ENCODE measurements at places on chromosomes 1 and 21.

DNA sequence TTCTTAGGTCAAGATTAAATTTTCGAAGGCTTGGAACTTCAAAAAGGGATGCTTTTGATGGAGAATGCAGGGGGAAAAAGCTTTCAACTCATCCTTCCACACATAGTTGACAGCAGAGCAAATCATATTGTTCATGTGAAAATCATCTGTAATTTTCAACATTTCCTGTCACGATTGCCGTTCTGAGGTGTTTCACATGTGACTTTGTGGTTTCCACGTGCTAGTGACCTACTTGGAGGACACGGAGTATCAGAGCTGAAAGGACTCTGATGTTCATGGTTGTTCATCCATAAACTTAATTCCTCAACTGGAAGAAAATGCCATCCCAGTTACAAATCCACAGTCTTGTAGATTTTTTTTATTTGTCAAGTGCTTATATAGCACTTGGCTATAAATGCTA, 79.1 kb downstream of the ZP4 start:
- no peak for DNase-seq

DNA sequence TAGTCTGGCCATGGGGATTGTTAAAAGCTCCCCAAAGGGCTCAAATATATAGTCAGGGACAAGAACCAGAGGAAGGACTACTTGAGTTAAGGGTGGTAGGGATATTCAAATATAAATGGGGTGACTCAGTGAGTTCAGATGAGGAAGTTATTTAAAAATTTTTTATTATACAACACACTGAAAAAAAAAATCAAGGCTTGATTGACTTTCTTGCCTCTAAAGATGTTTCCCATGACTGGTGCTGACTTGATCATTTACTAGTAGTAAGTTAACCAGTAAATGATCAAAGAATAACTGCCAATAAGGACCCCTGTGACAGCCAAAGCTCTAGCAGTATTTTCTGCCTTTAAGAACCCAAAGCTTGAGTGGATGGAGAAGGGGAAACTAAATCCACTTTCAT, 357.6 kb upstream of the NR5A2 start:
- no peak for DNase-seq

- no peak for DNase-seq
These were observed 9.1 kb downstream of the LDLRAD1 start for GRCh38 chr1:54008876-54009275.

- no peak for DNase-seq
These were observed 79.7 kb downstream of the SMYD2 start for GRCh38 chr1:214360525-214361164.

DNA sequence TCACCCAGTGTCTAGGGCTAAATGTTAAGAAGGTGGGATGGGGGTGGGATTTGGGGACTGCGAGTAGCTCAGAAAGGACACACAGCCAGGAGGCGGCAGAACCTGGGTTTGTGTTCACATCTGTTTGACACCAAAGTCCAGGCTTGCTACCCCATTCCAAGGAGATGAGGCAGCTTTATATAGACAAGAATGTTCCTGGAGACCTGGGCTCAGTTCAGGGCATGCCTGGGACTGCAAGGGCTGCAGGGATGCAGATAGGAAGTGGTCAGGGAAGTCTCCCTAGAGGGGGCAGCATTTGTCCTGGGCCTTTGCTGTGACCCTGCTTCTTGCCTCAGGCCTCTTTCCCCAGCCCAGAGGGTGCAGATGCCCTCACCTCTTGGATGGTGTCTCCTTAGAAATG, 16.3 kb downstream of the PADI3 start:
- no peak for DNase-seq

DNA sequence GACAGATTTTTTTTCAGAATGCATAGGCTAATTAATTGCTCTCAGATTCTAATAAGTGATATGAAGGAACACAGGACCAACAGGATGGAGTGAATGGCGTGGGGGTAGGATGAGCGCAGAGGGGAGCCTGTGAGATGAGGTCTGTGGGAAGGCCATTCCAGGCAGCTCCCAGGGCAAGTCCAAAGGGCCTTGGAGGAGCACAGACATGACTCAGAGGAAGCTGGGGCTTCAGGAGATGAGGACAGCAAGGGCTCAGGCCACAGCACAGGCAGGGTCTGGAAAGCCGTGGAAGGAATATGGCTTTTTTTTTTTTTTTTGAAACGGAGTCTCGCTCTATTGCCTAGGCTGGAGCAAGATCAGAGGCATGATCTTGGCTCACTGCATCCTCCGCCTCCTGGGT, 35.1 kb downstream of the FMN2 start:
- no peak for DNase-seq

DNA sequence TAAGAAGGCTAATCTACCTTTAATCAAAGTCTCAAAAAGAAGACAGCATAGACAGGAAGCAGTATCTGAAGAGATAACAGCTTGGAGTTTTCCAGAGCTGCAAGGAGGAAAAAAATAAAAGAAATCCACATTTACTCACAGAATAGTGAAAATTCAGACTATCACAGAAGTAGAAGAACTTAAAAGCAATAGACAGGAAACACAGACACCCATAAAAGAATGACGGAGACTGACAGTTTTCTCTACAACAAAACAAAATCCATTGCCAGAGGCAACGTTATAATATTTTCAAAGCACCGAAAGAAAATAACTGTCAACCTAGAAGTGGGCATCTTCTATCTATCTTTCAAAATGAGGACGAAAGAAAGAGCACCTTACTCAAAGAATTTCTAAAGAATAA, 104.4 kb downstream of the DMRTB1 start:
- DNase-seq, result no peak

DNA sequence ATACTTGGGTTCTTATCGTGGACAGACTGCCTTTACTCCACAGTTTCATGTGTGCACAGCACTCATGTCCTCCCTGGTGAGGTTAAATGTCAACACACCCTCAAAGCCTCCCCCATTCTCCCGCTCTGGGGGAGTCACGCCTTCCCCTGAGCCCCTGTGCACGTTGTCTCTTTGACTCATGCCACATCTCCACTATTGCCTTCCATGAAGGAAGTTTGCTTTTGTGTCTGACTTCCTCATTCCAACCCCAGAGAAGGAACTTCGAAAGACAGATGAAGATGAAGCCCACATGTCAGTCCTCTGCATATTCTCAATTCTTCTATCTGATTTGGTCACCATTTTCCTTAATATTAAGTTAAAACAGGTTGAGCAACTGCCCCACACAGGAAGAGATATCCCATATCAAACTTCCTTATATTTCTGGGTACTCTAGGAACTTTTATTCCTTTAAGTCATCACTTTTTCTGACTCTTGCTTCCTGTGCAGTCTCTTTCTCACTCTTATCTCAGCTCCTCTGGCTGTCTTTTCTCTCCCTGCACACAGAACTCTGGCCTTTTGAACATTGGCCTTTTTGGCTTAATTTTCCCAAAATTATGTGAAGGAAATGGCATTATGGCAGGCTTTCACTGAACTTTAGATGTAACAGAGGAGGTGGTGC, 41.5 kb downstream of the C4BPA start:
- DNase-seq, result no peak

- no peak for DNase-seq
These were observed 32.1 kb downstream of the AK2 start for GRCh38 chr1:33004613-33005012.

All from stimulated activated CD8-positive, alpha-beta memory T cell treated with anti-CD3 and anti-CD28 coated beads, Interleukin-4, amount 100 ng/mL, for 1 hour (primary cell).